ENCODE measurements at places on chromosomes 1 and 21.

GRCh38 chr1:185498207-185498606 is 181.2 kb upstream of the IVNS1ABP start:
- no peak for DNase-seq

GRCh38 chr21:32916088-32916487 is 109.6 kb upstream of the OLIG2 start:
- DNase-seq: no peak

DNA sequence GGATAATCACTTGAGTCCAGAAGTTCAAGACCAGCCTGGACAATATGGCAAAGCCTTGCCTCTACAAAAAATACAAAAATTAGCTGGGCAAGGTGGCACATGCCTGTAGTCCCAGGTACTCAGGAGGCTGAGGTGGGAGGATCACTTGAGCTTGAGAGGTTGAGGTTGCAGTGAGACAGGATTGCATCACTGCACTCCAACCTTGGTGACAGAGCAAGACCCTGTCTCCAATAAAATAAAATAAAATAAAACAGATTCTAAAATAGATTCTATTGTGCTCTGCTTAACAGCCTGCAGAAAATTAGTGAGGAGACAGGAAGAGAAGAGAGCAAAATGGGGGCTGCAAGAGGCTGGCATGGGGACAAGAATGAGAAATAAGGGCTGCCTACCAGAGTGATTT is 7.5 kb upstream of the SDE2 start:
- no peak for DNase-seq

DNA sequence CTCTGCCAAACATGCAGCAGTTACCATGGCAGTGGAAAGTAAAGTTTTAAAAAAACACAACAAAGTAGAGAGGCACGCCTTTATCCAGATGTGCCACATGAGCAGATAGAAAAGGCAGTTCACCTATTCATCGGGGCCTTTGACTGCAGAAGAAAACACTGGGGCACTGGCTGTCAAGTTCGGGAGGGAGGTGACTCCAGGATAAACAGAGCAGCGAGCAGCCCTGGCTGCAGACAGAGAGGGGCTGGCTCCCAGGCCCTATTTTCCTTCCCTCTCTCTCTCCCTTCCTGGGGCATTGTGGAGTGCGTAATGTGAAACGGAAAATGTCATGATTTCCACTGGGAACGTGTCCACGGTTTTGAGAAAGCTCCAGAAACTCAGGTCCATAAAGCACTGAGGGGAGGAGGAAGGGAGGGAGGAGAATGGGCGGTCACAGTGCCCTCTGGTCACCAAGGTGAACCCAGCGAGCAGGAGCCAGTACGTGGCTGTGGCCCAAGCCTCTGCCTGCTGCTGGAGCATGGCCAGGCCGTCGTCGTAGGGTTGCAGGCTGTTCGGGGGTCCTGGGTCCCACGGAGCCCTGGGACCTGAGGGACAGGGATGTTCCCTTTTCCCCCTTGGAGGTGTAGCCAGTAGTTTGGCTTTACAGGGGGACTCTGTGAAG is 114.7 kb upstream of the IRF2BP2 start:
- DNase-seq: peak; percentile 46

GRCh38 chr1:167683641-167684502 is 37.9 kb upstream of the MPZL1 start:
- no peak for DNase-seq

DNA sequence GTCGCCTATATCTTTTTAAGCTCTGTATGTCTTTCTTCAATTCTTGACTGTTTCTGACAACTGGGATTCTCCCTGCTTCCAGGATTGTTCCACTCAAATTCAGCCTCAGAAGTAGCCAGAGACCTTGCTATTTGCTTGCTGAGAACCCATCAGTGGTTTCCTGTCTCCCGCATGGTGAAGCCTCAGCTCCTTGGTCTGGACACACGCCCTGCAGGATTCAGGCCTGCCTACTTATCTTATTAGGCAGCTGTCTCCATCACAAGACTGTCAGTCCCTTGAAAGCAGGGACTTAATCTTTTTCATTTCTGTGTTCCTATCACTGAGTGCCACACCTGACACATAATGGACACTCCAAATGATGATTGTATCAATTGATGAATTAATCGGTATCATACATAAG is 175.3 kb downstream of the PLPP3 start:
- no peak for DNase-seq

DNA sequence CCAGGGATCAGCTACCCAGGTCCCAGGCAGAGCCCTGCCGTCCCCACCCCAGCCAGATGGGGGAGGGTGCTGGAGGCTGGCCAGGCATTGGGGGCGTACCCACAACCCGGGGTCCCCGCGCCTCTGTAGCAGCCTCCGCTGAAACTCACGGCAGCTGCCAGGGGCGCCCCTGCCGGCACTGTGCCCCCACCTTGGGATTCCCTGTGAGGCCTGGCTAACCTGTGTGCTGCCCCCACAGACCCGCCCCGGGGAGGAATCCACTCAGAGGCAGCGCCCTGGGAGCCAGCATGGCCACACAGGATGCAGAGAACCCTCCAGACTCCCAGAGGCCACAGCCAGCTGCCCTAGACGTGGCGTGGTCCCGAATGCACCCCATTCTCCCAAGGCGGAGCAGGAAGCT is 3.8 kb downstream of the DVL1 start:
- no peak for DNase-seq

Measured in hematopoietic multipotent progenitor cell treated with erythropoietin and hydrocortisone succinate and interleukin-3 and kit ligand, for 15 days (in vitro differentiated cells).